ENCODE measurements at places on chromosomes 1 and 21. TPM values are rescaled to one million over a fixed set of nuclear protein-coding genes. Genes with fewer than 3 reads are reported as not detected.

Gene GBP4
- total RNA-seq = 0.16 TPM

Gene TRAF3IP3
- total RNA-seq = not detected

Gene CYP4X1
- not detected for total RNA-seq

Gene CFAP141
- total RNA-seq = not detected

Gene TBX15
- not detected for total RNA-seq

Gene CYP4Z1
- not detected for total RNA-seq

Gene LRRC38
- not detected for total RNA-seq

Gene ERVH48-1
- total RNA-seq = not detected

Gene CASZ1
- total RNA-seq = under 0.01 TPM

Gene EPS8L3
- total RNA-seq = not detected

Gene MKNK1
- 16.9 TPM for total RNA-seq

Gene PIGC
- total RNA-seq = 16.4 TPM

Gene LRRC7
- total RNA-seq = under 0.01 TPM

Gene TTLL10
- total RNA-seq = not detected

Gene TGFBR3
- 68.6 TPM for total RNA-seq

Gene PTGS2
- total RNA-seq = 4.1 TPM

Gene TNNI3K
- 3.9 TPM for total RNA-seq

Gene CAMK1G
- total RNA-seq = not detected

Gene SERINC2
- 1.1 TPM for total RNA-seq
